Umbilical cord (tissue), 2 donors: ENCODE measurements at places on chromosomes 5 and 9.

DNA sequence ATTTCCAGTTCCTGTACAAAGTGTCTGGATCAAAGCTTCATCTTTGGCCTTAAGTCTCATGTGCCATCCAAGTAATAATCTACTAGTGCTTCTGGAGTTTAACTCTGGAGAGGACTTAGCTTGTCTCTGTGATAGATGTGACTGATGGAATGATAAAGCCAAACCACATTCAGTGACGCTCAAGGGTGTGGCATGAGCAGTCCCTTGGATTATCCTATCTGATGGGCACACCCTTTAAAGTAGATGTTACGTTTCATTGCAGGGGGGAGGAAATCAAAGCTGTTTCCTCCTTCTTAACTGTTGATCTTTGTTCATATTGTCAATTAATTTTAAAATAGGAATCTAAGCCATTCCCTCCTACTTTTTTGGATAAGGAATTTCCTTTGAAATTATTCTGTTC, 8.5 kb upstream of the EGFLAM start:
- peak; percentile 33 for DNase-seq

- no peak for DNase-seq
Observed at GRCh38 chr9:81116340-81117137, 572.8 kb downstream of the TLE1 start.

DNA sequence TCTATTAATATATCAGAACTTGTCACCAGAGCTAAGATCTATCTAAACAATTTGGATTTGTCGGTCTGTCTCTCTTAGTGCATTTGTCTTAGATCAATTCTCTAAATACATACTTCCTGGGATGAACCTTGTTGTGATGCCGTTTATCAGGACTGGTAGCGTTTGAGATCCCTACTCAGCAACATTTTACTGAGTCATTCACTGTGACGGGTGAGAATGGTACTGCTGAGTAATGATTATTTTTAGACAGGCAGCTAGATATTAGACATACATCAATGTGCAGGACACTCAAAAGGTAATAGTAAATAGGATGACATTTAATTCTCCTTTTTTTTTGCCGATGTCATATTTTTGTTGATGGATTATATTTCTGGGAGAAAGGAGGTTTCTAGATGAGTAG, 209.0 kb downstream of the CSNK1G3 start:
- DNase-seq = no peak

- no peak for DNase-seq
Observed at GRCh38 chr5:181024245-181025064, 15.6 kb upstream of the BTNL9 start.

DNA sequence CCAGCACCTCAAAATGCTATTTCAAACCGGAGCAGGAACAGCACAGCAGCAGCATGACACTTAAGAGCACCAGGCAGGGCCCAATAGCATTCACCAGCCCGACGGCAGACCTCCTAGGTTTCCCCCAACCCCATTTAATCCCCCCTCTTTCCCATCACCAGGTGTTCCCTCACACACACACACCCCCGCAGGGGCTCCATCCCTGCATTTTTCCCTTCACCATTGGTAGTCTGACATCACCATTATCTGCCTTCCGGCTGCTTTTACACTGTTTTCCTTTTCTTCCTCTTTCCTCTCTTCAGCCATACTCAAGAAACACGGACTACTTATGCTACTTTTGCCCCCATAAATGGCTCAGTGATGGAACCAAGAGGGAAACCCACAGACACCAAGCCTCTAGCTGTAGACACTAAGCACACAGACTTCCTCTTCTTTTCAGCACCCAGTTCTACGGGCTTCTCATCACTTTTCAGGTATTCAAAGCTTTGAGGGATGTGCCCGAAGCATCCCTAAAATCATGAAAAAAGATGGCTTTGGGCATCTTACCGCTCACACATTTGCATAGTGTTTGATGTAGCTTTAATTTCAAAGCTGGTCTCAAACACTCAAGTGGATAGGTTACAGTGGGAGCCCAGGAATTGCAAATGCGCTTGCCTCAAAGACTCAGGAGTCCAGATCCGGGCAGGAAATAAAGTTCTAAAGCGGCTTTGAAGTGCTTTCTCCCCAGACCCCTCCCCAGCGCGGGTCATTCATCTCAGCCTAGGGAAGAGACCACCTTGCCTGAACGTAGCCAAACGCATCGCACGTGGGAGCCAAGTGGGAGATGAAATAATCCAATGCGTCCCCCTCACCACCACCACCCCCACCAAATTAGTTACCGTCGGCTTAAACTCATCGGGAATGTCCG, 141.5 kb downstream of the TSSK1B start:
- DNase-seq = peak; percentile 41

- peak; percentile 91 for DNase-seq
Observed at GRCh38 chr5:124651663-124652513, 94.6 kb downstream of the ZNF608 start.

GRCh38 chr9:111663301-111663823, 2.0 kb downstream of the GNG10 start:
- DNase-seq = peak; percentile 4

GRCh38 chr5:27594141-27594540, 555.8 kb upstream of the CDH9 start:
- DNase-seq = peak; percentile 8

GRCh38 chr9:35367451-35367850, 122.5 kb upstream of the RUSC2 start:
- peak; percentile 27 for DNase-seq

GRCh38 chr5:168295574-168296201, 4.2 kb downstream of the WWC1 start:
- peak; percentile 55 for DNase-seq

DNA sequence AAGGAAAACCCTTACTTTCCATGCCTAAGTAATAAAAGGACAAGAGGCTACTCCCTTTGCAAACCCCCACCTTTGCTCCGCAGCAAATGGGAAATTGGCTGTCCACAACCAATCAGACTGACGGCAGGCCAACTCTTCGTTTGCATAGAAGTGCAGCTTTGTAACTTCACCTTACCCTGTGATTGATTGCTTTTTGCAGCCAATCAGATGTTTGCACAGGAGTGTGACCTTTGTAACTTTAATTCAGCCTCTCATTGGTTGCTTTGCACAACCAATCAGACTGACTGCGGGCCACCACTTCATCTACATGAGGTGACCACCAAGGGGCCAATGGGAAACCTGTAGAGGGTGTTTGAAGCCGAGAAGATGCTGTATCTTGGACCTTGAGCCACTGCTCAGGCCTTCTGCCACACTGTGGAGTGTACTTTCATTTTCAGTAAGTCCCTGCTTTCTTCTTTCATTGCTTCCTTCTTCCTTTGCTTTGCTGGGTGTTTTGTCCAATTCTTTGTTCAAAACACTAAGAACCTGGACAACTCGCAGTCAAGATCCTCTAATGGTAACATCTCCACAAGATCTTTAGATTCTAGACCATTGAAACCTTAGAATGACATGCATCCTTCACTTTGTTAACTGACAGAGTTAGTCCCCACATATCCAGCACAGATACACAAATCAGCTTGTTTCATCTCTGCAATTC, 51.3 kb upstream of the FREM1 start:
- DNase-seq = no peak

DNA sequence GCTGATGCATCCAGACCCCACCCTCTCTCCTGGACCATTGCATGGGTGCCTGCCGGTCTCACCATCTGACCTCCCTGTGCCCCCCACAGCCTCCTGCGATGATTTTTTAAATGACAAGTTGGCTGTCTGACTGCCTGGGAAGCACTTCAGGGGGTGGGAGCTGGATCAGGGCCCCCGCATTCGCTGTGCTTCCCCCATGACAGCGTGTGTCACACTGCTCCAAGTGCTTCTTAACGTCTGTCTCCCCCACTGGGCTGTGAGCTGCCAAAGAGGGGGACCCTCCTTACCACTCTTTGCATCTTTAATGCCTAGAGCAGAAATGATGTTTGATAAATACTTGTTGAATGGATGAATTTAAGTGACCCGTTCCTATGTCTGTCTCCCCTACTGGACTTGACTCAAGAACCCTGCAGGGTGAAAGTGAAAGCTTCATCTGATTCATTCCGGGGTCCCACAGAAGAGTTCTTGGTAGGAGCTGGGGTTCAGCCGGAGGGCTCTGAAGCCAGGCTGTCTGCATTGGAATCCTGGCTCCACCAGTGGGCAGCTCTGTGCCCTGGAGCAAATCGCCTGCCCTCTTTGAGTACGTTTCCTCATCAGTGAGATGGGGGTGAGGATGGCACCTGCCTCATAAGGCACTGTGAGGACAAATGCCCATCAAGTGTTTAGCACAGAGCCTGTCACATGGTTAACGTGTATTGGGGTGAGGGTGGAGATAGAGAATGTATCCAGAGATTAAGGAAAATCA, 7.6 kb upstream of the EGR1 start:
- no peak for DNase-seq

DNA sequence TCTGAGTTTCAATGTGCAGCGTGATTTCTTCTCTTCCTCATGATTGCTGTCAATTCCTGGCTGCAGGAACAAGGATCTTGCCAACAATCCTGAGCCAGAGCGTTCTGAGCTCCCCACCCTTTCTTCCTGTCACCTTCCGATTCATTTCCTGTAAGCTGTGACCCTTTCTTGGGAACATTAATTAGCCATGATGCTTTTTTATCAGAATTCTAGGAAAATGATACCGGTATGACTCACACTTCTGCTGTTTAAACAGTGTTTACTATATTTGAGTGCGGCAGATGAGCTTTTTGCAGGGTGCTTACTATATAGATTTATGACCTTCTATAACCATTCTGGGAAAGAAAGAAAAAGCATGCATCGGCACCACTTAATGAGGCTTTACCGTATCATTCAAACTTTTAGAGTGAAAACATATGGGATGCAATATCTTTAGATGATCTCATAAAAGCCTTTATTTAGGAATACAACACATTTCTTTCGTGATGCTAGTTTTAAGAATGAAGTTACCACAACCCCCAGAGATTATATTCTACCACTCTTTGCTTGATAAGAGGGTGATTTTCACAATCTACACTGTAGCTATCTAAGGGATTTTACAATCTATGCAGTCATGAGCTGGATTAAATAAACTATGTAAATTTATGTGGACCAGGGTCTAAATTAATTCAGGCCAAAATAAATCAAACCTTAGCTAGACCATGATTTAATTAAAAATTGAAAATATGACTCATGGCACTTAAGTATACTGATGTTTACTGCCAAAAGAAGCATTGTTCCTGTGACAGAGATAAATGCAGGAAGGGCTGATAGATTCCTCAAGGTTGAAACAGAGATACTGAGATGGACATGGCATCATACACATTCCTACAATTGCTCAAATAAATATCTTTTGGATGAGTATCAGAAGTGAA, 38.0 kb upstream of the OSMR start:
- DNase-seq = peak; percentile 75

GRCh38 chr9:18720691-18721090, 246.7 kb downstream of the ADAMTSL1 start:
- no peak for DNase-seq

GRCh38 chr9:122397749-122398148, 26.9 kb downstream of the PTGS1 start:
- DNase-seq = no peak

DNA sequence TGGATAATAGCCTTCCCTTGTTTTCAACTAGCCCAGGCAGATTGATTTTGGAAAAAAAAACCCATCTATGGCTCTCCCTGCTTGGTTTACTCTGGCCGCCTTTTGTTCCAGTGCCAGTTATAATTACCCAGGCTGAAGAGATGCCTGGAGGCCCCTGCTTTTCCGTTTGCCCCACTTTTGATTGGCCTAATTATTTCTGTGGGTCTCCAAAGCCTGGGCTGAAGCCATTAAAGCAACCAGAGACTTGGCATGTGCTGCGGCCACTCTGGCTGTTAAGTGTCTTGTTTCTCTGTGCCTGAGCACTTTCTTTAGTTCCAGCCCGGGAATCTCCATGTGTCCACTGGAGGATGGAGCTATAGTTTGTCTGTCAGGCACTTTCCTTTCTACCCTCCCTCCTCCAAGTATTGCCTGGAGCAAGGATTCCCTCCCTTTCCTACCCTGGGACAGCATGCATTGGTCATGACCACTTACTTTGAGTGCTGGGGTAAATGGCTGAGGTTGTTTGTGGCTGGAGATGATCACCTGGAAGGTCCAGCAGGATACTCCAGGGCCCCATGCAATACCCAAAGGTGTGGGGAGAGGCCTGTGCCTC, 105.1 kb upstream of the CTSL start:
- no peak for DNase-seq

GRCh38 chr5:80790698-80791097, 135.9 kb upstream of the DHFR start:
- no peak for DNase-seq

DNA sequence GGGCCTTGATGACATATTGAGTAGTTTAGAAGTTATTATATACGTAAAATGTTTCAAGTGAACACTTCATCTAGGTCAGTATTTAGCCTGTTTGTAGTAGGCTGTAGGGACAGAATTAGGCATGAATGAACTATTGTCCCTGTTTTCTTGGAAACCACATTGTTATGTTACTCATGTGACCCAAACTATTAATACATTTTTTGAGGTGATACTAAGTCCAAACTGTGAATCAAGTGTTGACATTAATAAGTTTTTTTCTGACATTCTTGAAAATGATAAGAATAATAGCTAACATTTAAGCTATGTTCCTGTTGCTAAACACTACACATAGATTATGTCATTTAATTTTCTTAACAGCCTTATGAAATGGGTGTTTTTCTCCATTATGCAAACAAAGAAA, 1642.7 kb upstream of the WWC1 start:
- no peak for DNase-seq

GRCh38 chr9:38057416-38058195, 11.4 kb downstream of the SHB start:
- DNase-seq = peak; percentile 52

DNA sequence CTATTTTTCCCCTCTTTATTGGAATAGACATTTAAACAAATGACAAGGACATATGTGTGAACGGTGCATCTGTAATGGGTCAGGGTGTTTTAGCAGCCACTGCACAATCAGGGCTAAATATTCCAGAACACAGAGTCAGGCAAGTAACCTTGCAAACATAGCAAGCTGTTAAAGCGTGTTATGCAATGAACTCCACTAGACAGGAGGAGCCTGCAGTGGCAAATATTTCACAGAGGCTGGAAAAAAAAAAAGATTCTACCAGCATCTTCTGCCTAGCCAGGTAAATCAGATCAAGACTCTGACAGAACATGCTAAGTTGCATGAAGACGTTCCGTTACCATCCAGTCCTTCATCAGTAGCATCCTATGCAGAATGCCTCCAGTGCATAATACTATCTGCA, 171.8 kb downstream of the SEMA5A start:
- no peak for DNase-seq

DNA sequence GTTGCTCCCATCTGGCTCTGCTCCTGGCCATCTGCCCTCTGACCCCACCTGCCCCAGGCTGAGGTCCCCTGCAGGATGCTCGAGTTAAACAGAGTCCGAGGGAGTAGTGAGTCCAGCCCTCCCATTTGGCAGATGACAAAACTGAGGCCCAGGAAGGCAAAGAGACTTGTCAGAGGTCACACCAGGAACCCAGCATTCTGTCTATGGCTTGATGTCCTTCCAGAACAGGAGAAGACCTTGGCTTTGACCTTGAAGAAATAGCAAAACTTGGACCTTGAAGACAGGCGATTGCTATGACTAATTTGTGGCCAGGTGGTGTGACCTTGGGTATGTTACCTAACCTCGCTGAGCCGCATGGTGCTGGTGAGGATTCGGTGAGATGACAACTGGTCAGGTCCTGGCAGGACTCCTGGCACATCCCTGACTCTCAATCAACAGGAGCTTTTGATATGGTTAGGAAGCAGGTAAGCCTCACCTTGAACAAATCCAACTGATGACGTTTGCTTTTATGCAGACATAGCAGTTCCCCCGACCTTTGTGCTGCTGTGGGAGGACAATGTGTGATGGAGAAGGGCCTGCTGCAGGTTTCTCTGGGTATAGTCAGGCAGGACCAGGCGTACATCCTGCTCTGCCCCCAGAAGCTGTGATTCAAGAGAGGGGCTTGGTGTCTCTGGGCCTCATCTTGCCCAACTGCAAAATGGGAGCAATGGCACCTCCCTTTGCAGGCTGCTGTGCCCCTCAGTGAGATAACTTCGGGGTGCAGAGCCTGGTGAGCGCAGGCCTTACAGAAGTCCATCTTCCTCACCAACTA, 198.7 kb downstream of the C9orf50 start:
- no peak for DNase-seq
